ENCODE measurements at places on chromosomes 4 and X.

- no peak for DNase-seq
Measured at GRCh38 chr4:19195696-19196095, 1056.0 kb upstream of the SLIT2 start.

- DNase-seq: no peak
Measured at GRCh38 chr4:20378181-20378580, 126.5 kb downstream of the SLIT2 start.

DNA sequence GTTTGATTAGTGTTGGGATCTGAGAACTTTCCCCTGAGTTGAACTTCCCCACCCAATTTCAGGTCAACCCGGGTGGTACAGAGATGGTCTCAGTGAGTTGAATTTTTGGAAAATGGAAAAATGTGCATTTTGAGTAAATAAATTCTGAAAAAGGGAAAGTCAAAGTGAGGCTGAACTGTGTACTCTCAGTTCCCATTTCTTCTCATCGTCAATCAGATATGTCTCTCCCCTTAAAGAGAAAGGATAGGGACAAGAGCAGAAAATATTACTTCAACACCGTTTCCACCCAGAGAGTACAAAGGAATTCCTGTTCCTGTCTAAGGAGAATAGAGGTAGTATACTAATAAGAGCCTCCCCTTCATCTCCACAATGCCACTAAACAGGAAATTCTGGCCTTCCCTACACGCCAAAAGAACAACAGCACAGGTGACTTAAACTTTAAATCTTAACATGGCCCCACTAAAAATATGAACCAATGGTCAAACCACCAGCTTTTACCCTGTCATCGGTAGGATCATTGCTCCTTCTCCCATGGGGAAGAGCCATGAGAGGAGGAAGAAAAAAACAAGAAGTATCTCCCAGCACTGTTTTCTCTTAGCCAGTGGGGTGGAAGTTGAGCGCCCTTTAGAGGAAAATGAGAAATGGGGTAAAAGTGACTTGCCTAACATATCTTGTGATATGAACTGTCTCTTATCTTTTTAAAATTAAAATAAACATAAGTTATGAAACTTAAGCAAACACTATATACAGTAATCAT lies 30.3 kb downstream of the BMP3 start:
- no peak for DNase-seq

DNA sequence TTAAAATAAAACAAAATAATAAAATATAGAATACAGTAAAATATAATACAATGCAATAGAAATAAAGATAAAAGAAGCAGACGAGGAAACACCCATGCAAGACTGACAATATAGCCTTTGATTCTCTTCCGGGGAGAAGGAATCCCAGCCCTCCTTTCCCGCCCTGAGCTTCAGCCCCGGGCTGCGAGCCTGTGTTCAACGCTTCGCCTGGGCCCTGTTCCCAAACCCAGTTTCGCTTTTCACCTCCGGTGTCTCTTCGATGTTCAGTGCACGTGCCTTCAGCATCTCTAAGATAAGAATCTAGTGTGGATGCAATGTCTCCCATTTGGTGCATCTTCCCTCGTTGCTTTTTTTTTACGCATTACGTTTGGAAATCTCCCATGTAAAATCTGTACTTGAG lies 38.4 kb upstream of the ARSD start:
- no peak for DNase-seq

DNA sequence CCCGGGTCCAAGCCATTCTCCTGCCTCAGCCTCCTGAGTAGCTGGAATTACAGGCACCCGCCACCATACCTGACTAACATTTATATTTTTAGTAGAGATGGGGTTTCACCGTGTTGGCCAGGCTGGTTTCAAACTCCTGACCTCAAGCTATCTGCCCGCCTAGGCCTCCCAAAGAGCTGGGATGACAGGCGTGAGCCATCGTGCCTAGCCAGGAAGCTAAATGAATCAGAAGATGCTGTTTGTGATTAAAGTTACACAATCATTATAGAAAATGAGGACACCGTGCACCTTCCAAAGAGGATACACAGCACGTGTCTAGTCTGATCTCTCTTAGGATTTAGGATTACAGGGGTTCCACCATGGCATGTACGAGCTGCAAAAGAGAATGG lies 99.6 kb downstream of the DHRSX start:
- no peak for DNase-seq
